ENCODE measurements at places on chromosomes 12 and 14. TPM values are rescaled to one million over a fixed set of nuclear protein-coding genes. Genes with fewer than 3 reads are reported as not detected.

CLEC4C gene
- total RNA-seq: not detected

CSRP2 gene
- total RNA-seq: 93.4 TPM

LRRC23 gene
- 9.2 TPM for total RNA-seq

- DNase-seq: no peak
Measured at GRCh38 chr14:35571598-35571997, 37.6 kb downstream of the INSM2 start.

DNA sequence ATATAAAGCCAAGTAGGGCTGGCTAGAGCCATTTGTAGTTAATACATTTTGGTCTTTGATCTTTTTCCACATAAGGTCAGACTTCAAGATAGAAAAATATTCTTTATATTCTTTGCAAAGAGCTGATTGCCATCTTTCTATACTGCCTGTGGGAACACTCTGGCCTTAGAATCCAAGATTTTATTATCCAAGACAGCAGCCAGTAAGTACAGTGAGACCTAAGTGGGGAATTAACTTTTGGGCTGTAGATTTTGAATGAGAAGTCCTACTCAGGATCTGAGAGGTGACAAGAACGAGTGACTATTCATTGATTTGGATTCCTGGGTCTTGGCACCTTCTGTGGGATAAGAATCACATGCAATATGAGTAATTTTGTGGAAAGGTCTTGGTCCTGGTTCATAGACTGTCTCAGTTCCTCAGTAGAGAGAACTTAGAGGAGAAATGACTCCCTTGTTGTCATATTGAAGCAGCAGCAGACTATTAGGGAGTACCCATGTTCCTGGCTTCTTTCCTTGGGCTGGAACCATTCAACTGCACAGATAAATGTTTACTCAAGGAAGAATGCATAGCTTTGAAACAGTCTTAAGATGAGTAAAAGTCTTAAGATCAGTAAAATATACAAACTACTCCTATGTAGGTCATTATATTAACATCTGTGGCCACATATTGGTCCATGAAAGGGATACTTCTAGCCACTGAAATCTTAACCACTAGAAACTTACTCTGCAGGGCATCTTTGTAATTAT, 353.8 kb downstream of the RAD51B start:
- DNase-seq: no peak

- peak; percentile 41 for DNase-seq
Measured at GRCh38 chr14:62914025-62914424, 131.2 kb downstream of the KCNH5 start.

GRCh38 chr14:75283833-75284563, 5.4 kb downstream of the FOS start:
- DNase-seq: no peak

DNA sequence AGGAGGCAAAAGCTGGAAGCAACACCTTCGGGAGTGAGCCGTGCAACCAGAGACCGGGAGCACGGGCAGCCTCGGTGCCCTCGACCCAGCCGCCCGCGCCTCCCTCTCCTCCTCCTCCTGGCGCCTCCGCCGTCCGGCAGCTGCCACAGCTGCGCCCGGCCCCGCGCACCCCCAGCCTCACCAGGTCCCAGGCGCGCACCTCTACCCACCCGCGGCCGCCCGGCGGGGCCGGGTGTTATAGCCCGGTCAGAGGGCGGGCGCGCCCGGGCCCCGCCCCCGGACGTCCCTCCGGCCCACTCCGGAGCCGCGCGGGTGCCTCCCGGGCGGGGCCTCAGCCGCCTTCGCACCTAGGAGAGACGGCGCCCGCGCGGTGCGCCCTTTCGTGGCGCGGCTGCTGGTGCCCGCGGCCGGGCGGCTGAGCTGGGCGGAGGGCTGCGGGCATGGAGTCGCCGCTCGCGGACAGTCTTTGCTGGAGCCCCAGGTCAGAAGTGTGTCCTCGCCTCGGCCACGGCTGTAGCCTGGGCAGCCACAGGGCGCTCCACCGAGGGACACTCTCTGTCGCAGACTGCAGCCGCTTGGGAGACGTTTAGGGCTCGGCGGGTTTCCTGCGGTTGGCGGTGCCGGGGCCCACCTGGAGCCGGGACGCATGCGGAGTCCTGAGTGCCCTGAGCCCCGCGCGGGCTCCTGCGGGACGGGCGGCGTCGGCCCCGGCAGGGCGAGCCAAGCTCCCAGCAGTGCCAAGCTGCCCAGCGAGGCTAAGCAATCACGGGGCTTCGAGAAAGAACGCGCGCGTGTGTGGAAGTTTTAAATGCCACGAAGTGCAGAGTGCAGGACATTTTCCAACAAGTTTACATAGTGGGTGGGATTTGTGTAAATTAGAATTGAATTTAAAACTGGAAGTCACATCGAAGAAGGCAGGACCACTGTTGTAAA, at the start of gene CPM:
CPM (minus strand) TSS at position 211 of the 933 bp plus-strand sequence. CDS start 334 bp downstream, outside the sequence.
- no peak for DNase-seq

- DNase-seq: no peak
Measured at GRCh38 chr14:53894456-53894855, 62.2 kb downstream of the BMP4 start.

GRCh38 chr14:49581209-49582112, 4.7 kb downstream of the RPS29 start:
- DNase-seq: no peak

GRCh38 chr12:89238593-89238992, 113.7 kb downstream of the DUSP6 start:
- DNase-seq: no peak

DNA sequence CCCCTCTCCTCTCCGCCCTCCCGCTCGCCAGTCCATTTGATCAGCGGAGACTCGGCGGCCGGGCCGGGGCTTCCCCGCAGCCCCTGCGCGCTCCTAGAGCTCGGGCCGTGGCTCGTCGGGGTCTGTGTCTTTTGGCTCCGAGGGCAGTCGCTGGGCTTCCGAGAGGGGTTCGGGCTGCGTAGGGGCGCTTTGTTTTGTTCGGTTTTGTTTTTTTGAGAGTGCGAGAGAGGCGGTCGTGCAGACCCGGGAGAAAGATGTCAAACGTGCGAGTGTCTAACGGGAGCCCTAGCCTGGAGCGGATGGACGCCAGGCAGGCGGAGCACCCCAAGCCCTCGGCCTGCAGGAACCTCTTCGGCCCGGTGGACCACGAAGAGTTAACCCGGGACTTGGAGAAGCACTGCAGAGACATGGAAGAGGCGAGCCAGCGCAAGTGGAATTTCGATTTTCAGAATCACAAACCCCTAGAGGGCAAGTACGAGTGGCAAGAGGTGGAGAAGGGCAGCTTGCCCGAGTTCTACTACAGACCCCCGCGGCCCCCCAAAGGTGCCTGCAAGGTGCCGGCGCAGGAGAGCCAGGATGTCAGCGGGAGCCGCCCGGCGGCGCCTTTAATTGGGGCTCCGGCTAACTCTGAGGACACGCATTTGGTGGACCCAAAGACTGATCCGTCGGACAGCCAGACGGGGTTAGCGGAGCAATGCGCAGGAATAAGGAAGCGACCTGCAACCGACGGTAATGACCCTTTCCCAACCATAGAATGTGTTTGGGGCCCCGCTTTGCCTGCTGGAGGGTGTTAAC, 615 bp downstream of the CDKN1B start:
- no peak for DNase-seq
